Ovary (tissue), 10 donors: ENCODE measurements at places on chromosomes 1 and 21.

GRCh38 chr1:43524804-43525203 is 5.9 kb upstream of the PTPRF start:
- DNase-seq, result no peak

DNA sequence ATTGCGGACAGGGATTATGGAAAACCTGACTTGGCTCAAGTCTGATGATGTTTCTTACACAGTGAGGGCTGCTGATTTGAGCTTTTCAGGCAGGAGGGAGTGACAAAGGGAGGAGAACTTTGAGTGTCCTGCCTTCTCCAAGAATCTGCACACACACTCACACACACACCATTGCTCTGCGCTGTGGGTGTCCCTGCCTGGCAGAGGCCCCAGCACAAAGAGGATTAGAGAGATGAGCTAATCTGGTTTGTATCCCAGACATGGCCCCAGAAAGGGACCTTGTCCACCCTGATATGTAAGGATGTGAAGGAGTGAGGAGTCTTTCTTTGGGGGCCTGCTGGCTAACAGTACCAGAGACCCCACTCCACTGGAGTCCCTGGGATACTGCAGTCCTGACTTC is 5.9 kb upstream of the WNT2B start:
- DNase-seq, result no peak

DNA sequence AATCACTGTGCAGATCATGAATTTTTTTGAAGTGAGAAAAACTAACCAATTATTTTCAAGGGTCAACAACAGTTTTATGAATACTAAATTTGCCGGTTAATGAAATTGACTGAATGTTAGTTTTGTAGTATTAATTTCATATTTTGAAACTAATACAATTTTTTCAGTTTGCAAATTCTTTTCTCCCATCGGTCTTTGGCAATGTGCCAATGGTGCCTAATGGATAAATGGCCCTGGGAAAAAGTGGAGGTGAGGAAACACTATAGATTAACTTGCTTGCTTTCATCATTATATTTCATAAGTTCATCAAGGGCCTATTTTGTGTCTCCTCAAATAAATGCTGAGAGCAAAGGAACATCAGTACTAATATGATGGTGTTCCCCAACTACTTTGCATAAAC is 4.1 kb downstream of the C1orf141 start:
- DNase-seq, result no peak

DNA sequence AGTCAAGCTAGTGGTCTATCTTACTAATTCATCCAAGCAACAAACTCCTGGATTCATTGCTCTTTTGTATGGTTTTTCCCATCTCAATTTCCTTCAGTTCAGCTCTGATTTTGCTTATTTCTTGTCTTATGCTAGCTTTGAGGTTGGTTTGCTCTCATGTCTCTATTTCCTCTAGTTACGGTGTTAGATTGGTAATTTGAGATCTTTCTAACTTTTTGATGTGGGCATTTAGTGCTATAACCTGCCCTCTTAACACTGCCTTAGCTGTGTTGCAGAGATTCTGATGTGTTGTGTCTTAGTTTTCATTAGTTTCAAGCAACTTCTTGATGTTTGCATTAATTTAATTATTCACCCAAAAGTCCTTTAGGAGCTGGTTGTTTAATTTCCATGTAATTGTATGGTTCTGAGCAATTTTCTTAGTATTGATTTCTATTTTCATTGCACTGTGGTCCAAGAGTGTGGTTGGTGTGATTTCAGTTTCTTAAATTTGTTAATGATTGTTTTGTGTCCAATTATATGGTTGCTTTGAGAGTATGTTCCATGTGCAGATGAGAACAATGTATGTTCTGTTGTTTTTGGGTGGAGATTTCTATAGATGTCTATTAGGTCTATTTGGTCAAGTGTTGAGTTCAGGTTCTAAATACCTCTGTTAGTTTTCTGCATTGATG is 154.6 kb downstream of the PLPPR5 start:
- DNase-seq, result no peak

DNA sequence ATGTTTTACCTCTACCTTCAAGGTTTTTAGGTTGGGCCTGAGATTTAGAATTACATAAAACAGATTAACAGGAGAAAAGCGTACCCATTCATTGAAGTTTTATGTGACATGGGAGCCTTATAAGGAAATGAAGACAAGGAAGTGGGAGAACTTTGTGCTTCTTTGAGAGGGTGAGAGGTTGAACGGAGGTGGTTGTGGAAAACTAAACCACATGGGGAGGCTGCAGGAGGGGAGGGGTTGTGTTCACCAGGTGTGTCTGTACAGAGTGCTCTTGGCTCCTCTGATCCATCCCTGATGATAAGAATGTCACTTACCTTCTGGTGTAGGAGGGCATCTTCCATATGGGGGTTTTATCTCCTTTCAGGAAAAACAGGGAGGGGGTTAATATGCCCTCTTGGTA is 2.7 kb downstream of the SLX9 start:
- no peak for DNase-seq

- DNase-seq, result no peak
Measured at GRCh38 chr1:116712510-116712909, 41.7 kb upstream of the CD2 start.

- DNase-seq, result no peak
Measured at GRCh38 chr1:153816283-153816889, 41.2 kb downstream of the SLC27A3 start.

DNA sequence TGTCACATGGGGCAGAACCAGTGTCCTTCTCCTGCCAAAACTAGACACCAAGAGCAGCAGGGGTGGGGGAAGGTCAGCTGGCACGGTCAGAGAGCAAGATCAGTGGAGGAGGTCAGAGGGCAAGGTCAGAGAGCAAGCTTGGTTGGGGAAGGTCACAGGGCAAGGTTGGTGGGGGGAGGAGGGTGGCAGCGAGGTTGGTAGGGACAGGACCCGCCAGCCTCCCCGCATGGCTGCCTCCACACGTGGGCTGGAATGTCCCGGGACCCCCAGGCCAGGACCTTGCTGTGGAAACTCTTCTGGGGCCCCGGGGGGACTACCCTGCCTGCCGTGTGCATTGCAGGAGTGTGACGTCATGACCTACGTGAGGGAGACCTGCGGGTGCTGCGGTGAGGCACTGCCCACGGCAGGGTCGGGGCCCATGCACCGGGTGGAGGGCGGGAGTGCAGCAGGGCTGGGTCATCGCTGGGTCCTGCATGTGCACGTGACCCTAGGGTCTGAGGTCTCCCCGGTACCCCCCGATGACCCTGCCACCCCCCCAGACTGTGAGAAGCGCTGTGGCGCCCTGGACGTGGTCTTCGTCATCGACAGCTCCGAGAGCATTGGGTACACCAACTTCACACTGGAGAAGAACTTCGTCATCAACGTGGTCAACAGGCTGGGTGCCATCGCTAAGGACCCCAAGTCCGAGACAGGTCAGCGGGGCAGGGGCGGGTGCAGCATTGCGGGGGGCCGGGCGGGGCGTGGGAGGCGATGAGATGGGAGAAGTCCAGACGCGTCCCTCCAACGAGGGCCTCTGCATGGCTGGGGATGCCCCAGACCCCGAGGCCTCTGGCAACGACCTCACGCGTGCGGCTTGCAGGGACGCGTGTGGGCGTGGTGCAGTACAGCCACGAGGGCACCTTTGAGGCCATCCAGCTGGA is 27.3 kb downstream of the COL6A2 start:
- DNase-seq, result peak; percentile 29

- no peak for DNase-seq
Measured at GRCh38 chr1:14100444-14100843, 400.5 kb downstream of the PRDM2 start.

DNA sequence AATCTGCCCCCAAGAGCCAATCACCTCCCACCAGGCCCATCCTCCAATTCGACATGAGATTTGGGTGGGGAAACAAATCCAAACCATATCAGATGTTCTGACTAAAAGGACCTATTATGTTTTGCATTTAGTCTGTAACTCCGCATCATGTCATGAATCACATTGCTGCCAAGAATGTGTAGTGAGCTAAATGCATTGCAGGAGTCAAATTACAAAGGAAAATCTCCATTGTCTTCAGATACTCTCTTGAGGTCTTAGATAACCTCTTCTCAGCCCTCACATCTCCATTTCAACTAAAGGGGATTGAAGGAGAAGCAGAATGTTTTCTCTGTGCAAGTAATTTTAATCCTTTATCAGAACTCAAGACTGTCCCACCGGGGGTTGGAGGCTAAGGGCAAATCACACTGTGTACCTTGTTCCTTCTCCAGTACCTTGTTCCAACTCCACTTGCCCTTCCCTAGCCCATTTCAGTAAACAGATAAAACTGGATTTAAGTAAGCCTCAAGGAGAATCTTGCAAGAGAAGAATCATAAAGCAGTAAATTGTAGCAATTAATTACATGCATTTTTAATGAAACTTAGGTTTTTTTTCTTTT is 34.1 kb downstream of the EXTL2 start:
- DNase-seq, result no peak

DNA sequence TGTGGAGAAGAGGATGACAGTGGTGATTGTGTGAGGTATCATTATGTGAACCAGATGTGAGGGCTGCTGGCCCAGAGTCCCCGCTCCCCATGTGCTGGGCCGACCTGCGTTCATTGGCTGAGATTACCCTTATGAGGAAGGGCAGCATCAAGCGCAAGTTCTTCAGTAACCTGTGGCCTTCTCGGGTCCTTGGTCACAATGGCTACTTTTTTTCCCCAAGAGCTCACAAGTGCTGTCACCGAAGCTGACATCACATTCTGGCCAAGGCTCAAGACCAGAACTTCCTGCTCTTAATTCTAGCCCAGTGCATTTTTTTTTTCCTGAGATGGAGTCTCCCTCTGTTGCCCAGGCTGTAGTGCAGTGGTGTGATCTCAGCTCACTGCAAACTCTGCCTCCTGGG is 262.9 kb downstream of the RHOU start:
- DNase-seq, result no peak

- no peak for DNase-seq
Measured at GRCh38 chr1:209786146-209786545, 1.8 kb upstream of the C1orf74 start.

- DNase-seq, result no peak
Measured at GRCh38 chr1:95407131-95407885, 173.3 kb downstream of the RWDD3 start.

DNA sequence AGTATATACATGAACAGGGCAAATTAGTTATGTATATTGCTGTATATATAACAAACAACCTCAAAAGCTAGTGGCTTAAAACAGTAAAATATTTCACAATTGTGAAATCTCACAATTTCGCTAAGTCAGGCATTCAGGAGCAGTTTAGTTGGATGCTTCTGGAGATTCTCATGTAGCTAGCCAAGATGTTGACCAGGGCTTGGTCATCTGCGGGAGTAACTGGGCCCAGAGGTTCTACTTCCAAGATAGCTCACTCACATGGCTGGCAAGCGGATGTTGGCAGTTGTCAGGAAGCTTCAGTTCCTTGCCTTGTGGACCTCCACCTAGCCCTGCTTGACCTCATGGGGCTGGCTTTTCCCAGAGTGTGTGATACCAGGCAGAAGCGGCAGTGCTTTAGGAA is 95.6 kb downstream of the TTC3 start:
- no peak for DNase-seq

DNA sequence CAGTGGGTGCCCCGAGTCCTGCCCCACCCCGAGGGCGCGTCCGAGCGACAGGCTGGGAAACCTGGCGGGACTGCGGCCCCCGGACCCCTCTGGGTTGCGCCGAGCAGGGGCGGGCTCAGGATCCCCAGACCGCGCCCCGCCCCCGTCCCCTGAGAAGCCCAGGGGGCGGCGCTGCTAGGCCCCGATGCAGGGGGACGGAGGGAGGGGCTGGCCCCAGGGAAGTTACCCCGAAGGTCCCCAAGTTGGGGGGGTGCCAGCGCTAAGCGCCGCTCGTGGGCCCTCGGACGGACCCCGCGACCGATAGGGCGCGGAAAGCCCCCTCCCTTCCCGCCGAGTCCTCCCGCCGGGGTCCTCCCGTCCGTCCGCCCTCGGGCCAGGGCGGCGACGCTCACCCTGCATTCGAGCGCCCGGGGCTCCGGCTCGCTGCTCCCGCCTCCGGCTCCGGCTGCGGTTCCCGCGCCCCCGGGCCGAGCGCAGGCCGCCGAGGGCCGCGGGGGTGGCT is 414 bp downstream of the GPR153 start:
- peak; percentile 47 for DNase-seq

GRCh38 chr1:41547781-41548560 is 63.5 kb upstream of the EDN2 start:
- no peak for DNase-seq

GRCh38 chr1:3548156-3548893 is 63.0 kb downstream of the MEGF6 start:
- no peak for DNase-seq

DNA sequence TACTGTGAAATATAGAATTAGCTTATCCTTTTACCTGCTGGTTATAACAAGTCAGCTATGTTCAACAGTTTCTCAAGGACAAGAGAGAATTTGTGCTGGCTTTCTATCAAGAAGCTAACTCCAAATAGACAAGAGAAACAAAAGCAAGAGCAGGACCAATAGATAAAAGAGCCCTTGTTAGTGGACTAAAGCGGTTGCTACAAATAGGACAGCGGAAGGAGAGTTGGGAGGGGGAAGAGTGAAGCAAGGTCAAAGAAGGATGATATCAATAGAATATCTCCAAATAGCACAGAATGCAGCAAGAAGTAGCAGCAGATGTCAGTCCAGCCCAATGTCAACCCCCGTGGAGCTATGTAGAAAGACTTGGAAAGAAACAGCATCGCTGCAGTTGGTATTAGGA is 53.0 kb upstream of the AKT3 start:
- no peak for DNase-seq

DNA sequence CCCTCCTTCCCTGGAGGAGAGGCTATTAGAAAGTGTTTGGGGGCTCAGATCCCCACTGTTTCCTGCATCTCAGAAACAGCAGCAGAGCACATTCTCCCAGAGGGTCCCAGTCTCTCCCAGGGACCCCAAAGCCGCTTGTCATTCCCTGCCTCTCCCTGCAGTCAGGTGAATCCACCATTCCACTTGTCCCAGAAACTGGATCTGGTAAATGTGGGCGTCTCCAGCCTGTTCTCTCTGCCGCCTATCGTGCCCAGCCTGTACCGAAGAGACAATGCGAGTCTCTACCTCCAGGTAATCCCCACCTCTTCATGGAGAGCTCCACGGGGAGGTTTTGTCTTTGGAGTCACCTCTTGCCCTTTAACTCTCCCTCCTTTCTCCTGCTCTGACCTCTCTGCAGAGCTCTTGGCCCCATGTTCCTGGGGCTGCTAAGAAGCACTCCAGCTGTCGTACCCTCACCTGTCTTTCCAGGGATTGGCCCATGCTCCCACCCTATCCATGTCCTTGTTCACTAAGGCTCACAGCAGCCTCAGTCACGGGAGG is 26.9 kb downstream of the INAVA start:
- no peak for DNase-seq

- no peak for DNase-seq
Measured at GRCh38 chr1:101567582-101568189, 330.9 kb downstream of the S1PR1 start.

DNA sequence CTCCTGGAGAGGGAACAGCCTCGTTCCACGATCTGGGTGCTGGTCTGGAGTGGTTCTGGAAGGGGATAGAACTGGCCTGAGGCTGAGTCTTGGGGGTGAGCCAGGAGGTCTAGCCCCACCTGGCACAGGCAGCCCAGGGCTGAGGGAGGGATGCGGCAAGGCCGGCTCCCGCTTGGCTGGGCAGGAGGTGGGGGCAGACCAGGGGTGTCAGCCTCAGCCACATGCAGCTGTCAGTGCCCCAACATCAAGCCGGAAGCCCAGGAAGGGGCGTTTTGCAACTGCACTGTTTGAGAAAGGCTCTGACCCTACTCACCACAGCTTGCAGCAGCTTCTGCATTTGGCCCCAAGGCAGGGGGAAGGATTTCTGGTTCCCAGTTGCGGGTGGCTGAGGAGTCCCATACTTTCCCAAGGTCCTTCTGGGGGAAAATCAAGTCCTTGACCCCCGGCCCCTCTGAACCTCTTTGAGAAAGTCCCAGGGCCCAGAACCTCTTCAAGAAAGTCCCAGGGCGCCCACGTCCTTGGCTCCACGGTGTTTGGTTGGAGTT is 2.0 kb downstream of the EFHD2 start:
- DNase-seq, result peak; percentile 36
